ENCODE measurements at places on chromosomes 1 and 21.

DNA sequence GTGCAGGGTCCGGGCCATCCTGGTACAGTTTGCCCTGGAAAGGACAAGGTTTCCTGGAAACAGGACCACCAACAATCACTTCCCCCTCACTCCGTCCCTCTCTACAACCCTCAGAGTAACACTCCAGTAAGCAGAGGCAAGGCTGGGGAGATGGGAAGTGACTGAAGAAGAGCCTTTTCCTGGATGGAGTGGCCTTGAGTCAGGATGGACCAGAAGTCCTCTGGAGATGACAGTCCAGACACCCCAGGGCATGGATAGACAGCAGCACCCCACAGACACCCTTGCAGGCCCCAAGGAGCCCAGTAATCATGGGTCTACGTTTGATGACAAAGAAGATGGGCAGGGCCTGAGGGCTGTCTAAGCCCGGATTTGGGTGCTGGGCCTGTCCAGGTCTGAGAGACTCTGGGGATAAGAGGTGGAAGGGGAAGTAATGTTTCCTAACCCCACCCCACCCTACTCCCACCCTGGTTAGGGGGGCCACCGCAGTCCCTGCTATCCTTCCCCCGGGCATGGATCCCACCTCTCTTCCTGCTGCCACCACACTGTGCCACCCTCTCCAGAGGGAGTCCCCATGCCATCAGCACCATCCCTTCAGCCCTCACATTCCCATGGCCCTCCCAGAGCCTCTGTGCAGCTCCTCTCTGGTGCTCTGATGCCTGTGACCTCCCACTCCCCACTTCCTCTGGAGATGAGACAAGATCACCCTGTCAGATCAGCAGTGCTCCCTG, 7.2 kb upstream of the S100A8 start:
- DNase-seq, result no peak

DNA sequence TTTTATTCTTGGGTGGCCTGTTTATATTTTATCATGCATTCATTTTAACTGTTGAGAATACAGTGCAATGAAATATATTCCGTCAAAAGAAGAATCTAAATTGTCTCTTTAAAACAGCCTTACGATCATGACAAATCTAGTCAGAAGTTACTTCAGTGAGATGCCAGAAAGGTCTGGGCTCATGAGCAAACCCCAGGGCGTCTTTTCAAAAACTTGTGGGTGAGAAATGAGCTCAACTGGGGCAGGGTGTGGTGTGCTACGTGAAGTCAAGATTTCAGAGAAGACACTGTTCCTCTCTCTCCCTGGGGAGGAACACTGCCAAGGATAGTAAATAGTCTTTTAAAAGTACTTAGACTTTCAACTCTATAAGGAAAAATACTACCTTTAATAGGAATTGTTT, 13.4 kb upstream of the UAP1 start:
- DNase-seq, result peak; percentile 38

DNA sequence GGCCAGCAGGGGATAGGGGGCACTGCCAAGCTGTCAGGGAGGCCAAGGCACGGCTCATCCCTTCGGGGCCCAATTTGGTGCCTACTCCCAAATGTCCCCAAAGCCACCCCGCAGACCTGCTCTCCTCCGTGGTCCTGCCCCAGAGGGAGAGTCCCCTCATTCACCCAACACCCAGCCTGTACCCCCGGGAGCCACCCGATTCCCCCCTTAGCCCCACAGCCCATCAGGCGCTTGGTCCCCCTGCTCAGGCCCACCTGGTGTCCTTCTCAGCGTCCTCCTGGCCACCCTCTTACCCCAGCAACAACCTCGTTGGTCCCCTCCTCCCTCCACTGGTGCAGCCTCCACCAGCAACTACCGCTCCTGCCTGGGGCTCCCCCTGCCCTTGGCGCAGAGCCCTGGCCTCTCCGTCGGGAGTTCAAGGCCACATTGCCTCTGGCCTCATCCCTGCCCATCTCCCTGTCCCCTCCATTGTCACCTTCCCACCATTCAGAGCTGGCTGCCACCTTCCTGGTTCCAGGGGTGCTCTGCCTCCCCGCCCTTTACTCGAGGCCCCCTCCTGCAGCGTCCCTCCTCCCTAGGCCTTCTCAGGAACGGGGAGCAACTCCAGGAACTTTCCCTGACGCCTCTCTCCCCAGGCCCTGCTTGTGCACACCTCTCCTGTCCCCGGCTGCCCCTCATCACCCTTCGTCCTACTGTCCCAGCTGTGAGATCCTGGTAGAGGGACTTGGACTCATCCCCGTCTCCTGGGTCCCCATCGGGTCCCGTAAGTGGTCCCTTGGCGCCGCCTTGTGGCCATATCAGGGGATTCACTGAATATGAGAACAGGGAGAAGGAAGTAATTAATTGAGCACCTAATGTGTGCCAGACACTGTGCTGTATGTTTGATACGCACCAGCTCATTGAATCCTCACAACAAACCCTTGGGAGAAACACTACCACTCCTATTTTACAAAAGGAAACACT, 73.9 kb downstream of the RAP1GAP start:
- DNase-seq, result peak; percentile 20

DNA sequence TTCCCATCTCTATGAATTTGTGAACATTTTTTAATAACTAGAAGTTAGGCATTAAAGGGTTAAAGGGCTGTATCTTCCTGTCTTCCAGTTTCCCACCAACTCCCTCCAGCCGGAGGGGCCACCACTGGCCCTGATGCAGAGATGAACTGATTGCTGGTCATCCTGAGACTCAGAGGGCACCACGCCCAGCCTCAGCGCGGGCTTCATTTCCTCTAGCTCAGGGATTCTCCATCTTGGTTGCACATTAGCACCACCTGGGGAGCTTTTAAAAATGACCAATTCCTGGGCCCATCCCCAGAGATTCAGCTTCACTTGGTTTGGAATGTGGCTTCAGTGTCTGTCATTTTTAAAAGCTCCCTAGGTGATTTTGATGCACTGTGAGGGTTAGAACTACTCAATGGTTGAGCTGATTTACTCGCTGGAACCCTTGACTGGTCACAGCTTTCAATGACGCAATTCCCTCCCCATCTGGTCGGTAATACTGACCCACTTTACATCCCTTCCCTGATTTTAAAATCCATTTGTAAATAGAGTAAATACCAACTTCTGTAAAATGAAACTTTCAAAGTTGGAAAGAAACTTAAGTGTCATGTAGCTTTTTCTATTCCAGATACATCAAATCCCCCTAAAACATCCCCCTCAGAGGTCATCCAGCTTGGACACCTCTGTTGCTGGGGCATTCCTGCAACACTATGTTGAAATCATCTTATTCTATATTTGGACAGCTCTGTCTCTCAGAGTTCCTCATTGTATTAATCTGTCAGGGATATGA, 5.1 kb downstream of the NAV1 start:
- DNase-seq, result no peak

- DNase-seq, result no peak
These were observed 63.5 kb downstream of the LRIG2 start for GRCh38 chr1:113136476-113136875.

- DNase-seq, result no peak
These were observed 27.5 kb upstream of the SLC19A2 start for GRCh38 chr1:169513208-169513607.

GRCh38 chr1:168507828-168508227, 36.0 kb downstream of the XCL2 start:
- no peak for DNase-seq

- DNase-seq, result no peak
These were observed 12.1 kb downstream of the GON4L start for GRCh38 chr1:155844860-155845421.

DNA sequence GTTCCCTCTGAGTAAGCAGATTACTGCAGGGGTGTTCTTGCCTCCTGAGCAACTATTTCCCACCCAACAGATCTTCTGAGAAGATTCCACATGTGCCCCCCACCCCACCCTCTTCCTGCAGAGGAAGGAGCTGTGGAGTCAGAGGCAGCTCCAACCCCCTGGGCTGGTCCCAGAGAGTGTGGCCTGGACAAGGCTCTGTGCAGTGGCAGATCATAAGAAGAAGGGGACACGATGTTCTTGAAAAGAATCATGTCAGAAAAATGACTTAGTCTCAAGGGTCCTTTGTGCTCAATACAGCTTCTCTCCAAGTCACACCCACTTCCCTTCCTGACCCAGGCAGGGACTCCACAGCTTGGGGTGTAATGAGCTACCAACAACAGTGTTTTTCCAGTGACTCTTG, 95.2 kb downstream of the SYF2 start:
- DNase-seq, result no peak

- no peak for DNase-seq
These were observed 125.4 kb downstream of the FOXD2 start for GRCh38 chr1:47563201-47563600.

- DNase-seq, result no peak
These were observed 220.0 kb upstream of the GREM2 start for GRCh38 chr1:240831922-240832321.

GRCh38 chr1:20753589-20753988, 21.1 kb upstream of the SH2D5 start:
- DNase-seq, result no peak

DNA sequence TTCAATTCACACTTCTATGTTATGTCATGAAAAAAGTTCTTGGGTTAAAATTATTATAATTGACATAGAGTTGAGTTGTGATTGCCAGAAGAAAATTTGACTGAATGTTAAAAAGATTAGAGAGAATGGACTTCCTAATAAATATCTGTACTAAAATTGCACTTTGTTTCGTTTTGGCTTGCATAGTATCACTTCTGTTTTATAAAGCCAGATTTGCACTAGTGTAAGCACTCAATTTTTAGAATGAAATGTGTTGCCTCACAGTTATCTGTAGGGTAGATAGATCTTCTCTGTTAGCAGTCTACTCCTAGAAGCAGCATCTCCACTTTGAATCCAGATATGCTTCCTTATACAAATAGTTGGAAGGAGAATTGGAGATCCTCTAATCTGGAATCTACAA, 95.2 kb upstream of the MPC2 start:
- DNase-seq, result no peak

DNA sequence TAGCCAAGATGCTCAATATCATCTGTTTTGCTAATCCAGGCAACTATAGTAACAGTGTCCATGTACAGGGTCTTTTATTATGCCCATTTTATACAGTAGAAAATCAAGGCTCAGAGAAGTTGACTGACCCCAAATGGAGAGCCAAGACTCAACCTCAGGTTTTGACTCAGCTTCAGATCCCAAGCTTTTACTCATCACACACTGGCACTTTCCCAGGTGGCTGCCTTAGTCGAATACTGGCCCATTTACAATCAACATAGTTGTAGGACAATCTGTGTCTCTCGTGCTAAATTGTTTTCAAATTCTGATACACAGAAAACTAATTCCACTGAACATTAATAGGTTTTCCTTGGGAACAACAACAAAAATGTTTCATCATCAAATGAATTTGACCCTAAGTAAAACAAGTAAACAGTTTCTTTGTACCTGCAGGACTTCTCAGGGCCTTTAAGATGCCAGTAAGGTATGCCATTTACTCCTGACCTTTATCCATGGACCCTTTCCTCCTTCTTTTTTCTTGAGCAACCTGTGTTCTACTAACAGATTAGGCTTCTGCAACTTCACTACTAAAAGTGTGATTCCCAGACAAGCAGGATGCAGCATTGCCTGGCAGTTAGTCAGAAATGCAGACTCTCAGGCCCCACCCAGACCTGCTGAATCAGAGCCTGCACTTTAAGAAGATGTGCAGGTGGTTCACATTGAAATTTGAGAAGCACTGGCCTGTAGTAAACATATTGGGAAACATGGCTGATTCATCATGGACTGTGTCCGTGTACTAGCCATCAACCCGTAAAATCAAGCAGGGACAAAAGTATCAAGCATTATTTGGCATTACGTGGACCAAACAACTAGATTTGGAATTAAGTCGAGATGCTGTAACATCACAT, 128.8 kb downstream of the RRAGC start:
- DNase-seq, result no peak

- DNase-seq, result no peak
These were observed 881.5 kb downstream of the BRINP3 start for GRCh38 chr1:189596197-189596596.

GRCh38 chr1:216248628-216249027, 174.6 kb downstream of the USH2A start:
- DNase-seq, result no peak

DNA sequence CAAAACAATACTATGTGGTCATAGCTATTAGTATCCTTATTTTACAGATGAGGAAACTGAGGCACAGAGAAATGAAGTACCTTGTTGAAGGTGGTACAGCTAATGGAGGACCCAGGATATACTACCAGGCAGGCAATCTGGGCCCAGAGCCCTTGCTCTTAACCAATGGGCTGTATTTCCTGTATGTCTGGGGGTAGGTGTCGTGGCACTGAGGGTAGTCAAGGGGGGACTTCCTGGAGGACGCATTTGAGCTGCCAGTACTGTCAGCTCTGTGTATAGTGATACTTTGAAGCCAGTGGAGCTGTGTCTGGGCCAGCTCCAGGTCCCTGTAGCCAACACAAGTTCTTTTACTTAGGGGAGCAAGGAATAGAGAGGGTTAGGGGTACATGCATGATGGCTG, 34.9 kb downstream of the FAM151A start:
- DNase-seq, result no peak

- no peak for DNase-seq
These were observed 64.9 kb downstream of the PRKCZ start for GRCh38 chr1:2115008-2115641.

- DNase-seq, result no peak
These were observed 92.3 kb upstream of the ETV3 start for GRCh38 chr1:157230500-157230899.

DNA sequence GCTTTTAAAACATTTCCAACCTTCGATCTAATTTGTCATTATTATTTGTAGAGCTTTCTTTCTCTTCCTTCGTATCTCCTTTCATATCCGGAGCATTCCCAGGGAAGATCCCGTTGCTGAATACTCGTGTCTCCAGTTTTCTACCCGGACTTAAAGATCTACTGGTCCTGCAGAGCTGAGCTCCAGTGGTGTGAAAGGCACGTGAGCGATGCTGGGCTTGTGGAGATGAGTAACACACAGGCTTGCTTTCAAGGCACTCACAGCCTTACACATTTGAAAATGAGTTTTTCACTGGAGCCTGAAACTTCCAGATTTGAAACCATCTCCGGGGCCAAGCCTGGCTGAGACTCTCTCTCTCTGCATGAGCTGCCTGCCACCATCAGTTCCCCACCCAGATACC, 428.3 kb downstream of the KIF26B start:
- no peak for DNase-seq

GRCh38 chr1:52523376-52523775, 29.5 kb downstream of the TUT4 start:
- DNase-seq, result no peak

GRCh38 chr1:21906173-21907078, 30.7 kb downstream of the HSPG2 start:
- no peak for DNase-seq

- DNase-seq, result no peak
These were observed 20.2 kb downstream of the RIPK4 start for GRCh38 chr21:41746744-41747006.

- DNase-seq, result no peak
These were observed 5.6 kb downstream of the CAMK2N1 start for GRCh38 chr1:20480243-20480944.

DNA sequence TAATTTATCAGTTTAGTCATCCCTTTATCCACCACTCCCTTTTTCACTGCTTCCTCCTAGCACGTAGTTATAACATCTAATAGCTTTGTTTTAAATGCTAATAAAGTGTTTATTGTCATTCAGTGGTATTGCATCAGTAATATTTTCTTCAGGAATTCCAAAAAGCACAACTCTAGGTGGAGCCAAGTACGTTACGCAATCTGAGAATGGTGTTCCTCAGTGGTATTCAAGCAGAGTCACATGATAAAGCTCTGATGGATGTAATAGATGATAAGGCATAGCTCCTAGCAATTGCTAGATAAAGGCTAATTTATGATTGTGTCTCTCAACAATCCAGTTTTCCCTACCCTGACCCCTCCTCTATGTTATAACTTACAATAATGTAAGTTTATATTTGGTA, 494.6 kb upstream of the ADGRL4 start:
- DNase-seq, result no peak

Data from CD4-positive, alpha-beta T cell treated with Interleukin-15 for 4 hours (primary cell).